Activated T-helper 1 cell treated with Interleukin-2 at 50 U/mL for 16 hours (primary cell): ENCODE measurements at places on chromosomes 13 and 19.

GRCh38 chr13:22422712-22423111, 751.8 kb downstream of the FGF9 start:
- DNase-seq = no peak

- no peak for DNase-seq
Measured at GRCh38 chr19:6822311-6822670, 49.8 kb downstream of the VAV1 start.

DNA sequence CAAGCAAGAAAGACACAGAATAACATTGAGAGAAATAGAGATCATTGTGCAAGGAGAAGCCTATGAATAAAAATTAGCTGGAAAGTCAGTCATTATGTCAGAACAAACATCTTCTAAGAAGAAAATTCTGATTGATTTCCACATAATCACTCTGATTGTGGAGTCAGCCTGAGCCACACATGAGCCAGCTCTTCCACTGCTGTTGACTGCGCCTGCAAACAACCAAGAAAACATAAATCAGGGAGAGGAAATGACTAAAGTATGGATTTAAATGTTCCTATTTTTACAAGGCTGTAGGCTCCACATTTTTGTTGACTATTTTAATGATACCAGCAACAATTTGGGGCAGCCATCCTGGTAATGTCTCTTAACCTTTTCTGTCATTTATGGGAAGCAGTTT, 962.3 kb downstream of the EFNB2 start:
- DNase-seq = no peak

DNA sequence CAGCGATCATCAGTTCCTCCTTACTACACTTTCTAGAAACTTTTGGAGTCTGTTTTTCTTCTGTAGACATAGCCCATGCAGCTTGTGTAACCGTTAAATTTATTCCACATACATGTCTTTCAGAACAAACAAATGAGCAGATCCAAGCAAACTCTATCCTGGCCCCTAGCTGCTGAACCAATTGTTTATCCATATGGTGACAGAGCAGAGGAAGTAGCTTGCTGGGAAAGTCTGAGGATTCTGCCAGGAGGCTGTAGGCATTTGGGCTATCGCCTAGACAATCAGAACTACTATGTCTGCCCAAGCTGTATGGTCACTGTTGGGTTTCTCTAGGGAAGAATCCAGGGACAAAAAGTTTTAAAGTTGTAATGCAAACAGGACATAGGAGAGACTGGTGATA, 343.7 kb downstream of the SPRY2 start:
- DNase-seq = no peak

DNA sequence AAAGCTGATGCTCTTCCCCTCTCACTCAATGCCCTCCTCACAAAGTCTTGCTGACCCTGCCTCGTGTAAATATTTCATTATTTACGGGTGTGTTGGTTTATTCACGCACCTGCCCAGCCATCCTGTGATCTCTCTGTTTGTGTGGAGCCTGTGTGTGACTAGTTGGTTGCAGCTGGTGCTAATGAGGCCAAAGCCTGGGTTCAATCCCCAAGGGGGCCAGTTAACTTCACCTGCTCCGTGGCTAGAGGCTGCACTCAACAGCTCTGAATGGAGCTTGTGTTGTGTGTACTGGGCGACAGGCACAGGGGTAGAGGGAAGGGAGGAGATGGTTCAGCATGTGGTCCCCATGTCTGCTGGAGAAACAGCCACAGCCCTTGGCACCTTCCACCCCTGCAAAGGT, 109.5 kb downstream of the DNAJC15 start:
- DNase-seq = no peak
